ENCODE measurements at places on chromosomes 13 and 19.

DNA sequence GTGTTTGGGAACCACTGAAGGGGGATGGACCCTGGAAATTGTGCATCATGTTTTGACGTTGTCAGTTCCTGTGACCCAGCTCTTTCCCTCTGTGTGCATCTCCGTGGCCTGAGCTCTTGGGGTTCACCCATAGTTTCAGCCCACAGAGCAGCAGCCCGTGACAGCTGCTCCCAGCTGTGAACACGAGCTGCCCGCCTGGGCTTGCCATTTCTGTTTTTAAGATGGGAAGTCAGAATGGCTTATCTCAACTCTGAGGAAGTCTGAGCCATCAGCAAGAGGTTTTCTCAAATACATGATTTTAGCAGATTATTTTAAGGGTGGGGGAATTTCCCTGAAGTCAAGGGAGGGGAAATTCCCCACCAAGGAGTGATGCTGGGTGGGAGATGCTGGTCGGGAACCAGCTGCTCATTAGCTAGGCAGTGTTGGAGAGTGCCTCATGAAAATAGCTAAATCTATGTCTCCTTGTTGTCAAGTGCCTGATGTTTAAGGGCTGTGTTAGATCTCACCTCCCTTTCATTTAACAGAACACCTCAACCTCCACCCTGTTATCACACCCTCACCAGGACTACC lies 34.8 kb upstream of the C1QTNF9 start:
- DNase-seq = no peak

- DNase-seq = no peak
These were observed 24.1 kb downstream of the RFX1 start for GRCh38 chr19:13981988-13982501.

DNA sequence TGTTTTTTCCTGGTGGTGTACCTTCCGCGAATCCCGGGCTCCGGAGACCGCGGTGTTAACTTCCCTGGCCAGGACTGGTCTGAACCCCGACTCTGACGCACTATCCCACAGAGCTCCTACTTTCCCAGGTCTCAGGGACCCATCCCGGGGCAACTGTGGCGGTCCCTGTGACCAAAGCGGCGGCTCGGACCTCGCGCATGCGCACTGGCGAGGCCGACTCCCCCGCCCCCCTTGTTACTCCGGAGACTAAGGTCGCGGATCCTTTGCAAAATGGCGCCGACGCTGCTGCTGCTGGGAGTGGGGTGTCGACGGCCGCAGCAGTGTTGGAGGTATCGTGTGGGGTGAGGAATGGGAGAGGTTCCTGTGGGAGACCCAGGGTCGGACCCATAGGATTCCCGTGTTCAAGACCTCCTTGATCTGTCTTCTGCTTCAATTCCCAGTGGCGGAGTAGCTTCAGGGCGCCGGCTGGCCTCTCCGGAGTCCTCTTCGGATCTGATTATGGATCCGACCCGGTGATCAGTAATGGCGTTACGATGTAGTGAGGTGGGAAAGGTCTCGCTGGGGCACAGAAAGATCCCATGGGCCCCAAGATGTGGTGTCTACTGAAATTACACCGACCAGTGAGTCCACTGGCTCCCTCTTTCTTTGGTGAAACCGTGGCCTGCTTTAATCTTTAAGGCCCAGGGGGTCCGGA lies 66.6 kb upstream of the ZNF527 start:
- DNase-seq = no peak

GRCh38 chr13:99386911-99387788 lies 80.0 kb upstream of the GPR183 start:
- no peak for DNase-seq

GRCh38 chr13:111130116-111130508 lies 15.0 kb downstream of the ARHGEF7 start:
- no peak for DNase-seq
